ENCODE measurements at places on chromosomes 5 and 9.
A peak's percentile ranks its signal among the peaks of the same experiment; 100 is the strongest.

DNA sequence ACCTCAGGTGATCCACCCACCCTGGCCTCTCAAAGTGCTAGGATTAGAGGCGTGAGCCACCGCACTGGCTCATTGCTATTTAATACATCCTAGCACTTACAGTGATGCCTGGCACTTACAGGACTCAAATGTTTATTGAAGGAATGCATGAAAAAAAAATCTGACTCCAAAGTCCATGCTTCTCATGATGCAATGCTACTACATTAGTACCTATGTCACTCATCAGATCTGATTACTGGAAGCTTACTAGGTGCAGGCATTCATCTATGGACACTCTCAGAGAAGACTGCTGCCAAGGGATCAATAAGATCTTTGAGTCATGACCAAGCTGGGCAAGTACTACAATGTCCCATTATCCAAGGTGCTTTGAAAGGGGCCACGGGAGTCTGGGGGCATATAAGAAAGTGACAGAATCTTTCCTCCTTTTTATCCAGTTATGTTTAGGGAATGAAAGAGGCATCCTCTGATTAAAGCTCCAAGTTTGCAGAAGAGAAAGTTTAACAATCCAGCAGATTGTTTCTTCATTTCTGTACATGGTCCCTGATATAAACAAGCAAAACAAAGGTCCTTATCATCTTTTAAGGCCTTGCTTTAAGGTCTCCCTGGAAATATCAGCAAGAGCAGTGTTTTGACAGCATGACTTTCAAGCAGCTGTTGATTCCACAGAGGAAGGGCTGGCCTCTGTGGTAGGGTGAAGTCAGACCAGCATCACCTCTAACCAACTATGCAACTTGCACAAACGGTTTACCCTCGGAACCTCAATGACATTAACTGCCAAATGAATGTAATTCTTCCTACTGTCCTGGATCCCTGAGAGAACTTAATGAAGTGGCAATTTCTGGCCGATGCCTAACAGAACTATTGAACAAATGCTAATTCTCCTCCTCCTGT lies 35.9 kb downstream of the ARPC5L start:
- DNase-seq, result no peak

- no peak for DNase-seq
Measured at GRCh38 chr5:118115791-118116190, 872.6 kb downstream of the DTWD2 start.

GRCh38 chr5:140925806-140926442 lies at the start of gene PCDHAC1:
Gene PCDHAC1 (plus strand): TSS chr5:140926299. CDS start chr5:140926893, 594 bp downstream.
- no peak for DNase-seq

- DNase-seq, result no peak
Measured at GRCh38 chr9:22447618-22448305, 1.1 kb downstream of the DMRTA1 start.

GRCh38 chr5:72455476-72455875 lies 51.7 kb downstream of the ZNF366 start:
- DNase-seq, result no peak

GRCh38 chr5:61704289-61704688 lies 372.2 kb downstream of the ZSWIM6 start:
- DNase-seq, result no peak

GRCh38 chr5:88682881-88683361 lies 200.1 kb downstream of the MEF2C start:
- DNase-seq, result no peak

DNA sequence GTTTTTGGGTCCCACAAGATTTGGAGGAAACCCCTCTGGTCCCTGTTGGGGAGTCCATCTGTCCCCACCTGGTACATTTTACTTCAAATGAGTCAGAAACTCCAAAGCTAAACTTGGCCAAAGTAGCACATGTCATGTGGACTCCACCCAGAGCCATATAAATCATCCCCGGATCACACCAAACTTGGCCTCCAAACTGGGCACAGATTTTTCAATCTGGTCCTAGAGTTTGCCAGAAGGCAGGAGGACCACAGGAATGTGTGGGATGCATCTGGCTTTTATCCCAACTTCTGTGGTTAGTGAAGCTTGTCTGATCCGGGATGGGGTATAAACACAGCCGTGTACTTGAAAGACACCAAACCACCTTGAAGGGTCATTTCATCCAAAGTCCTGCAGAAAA lies 66.3 kb downstream of the MAT2B start:
- DNase-seq, result no peak

- DNase-seq, result no peak
Measured at GRCh38 chr9:98037357-98037756, 19.2 kb upstream of the NANS start.

DNA sequence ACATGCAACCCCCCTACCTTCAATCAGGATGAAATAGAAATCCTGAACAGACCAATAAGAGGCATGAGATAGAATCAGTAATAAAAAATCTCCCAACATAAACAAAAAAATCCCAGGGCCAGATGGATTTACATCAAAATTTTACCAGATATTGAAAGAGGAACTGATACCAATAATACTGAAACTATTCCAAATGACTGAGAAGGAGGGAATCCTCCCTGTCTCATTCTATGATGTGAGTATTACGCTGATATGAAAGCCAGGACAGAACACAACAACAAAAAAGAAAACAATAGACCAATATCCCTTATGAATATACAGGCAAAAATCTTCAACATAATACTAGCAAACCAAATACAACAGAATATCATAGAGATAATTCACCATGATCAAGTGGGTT lies 109.0 kb upstream of the SMC2 start:
- DNase-seq, result no peak

- DNase-seq, result no peak
Measured at GRCh38 chr5:23007236-23007635, 154.1 kb upstream of the CDH12 start.

DNA sequence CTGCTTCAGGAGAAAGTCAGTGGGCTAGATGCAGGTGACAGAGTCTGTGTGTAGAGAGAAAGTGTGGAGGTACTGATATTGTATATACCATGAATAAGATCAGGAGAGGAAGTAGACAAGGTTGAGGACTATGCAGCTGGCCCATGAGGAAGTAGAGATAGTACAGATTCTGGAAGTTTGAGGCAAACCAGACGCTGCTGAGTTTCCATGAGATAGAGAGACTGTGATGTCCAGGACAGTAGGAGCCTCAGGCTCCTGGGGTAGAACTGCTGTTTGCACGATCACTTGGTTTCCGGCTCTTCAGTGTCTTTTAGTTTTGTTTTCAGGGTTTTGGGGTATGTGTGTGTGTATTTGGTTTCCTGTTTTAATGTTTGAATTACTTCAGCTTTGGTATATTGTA lies 13.6 kb downstream of the OTULINL start:
- DNase-seq, result peak; percentile 1

DNA sequence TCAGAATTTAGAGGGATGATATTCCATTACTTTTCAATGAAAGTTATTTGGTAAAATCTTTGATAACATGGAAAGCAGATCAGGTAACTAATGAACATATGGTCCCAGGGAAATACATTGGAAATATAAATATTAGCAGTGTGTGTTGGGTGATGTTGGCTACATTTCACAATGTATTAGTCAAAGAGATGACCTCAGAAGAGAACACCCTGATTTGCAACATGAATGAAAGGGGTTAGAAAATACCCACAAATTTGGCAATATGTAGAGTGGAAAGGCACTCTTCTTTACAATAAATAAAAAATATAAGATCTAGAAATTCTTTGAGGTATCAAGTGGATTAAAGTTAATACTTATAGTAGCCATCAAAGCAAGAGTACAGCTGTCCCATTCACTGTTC lies 606.7 kb downstream of the PSAT1 start:
- no peak for DNase-seq

DNA sequence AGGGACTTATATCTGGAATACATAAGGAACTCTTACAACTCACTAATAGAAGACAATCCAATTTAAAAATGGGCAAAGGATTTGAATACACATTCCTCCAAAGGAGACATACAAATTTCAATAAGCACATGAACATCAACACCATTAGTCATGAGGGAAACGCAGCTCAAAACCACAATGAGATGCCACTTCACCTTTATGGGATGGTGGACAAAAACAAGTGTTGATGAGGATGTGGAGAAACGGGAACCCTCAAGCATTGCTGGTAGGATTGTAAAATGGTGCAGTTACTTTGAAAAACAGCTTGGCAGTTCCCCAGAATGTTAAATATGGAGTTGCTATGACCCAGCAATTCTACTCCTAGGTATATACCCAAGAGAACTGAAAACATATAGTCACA lies 72.7 kb upstream of the IER5L start:
- no peak for DNase-seq

- DNase-seq, result no peak
Measured at GRCh38 chr9:124353811-124354274, 61.4 kb downstream of the PSMB7 start.

GRCh38 chr5:66655395-66656324 lies 59.5 kb downstream of the MAST4 start:
- no peak for DNase-seq

DNA sequence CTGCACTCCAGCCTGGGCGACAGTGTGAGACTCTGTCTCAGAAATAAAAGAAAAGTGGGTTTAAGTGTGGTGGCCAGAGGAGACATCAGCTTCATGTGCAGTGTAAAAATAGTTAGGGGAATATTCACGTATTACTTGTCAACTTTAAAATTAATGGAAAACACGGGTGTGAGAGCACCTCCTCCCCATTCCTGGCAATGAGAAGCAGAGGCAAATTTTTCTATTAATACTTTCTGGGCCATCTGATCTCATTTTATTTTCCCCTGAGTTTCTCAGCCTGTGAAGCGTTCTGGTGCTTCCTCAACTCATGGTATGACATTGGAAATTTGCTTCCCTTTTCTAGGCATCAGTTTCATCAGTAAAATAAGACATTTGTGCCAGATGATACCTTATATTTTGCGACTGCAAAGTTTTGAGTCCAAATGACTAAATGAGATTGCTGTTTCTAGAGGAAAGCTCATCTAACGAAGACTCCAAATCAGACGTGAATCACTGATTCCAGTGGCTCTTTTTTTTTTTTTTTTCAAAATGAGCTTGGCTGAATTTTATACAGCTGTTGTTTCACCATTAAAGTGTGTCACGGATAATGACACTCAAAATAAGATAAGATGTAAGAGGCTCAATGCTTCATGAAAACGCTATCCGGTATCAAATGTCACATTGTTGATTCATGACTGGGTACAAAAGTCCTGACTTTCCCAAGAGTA lies 104.6 kb downstream of the MSX2 start:
- DNase-seq, result no peak

DNA sequence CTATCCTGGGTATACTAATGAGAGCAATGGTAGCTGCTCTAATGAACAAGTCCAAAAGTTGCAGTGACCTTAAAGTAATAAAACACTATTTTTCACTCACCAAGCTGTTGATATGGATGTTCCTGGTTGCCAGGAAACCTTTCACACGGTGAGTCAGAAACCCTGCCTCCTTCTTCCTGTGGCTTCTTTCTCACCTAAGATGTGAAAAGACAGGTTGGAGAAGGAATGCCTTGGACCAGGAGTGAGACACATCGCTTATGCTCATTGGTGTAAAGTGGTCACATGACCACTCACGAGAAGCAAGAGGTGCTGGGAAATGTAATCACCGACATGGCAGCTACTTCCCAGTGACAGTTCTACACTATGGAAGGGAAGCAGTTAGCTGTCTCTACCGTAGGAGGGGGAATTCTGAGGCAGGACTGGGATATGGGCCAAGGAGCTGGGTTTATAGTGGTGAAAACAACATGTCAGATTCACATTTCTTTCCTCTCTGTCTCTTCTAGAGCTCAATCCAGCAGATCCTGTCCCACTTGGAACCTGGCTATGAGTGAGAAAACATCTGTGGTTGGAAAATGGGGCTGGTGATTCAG lies 320.4 kb upstream of the KLF4 start:
- DNase-seq, result no peak

GRCh38 chr9:99752417-99753109 lies 69.1 kb upstream of the NR4A3 start:
- no peak for DNase-seq

DNA sequence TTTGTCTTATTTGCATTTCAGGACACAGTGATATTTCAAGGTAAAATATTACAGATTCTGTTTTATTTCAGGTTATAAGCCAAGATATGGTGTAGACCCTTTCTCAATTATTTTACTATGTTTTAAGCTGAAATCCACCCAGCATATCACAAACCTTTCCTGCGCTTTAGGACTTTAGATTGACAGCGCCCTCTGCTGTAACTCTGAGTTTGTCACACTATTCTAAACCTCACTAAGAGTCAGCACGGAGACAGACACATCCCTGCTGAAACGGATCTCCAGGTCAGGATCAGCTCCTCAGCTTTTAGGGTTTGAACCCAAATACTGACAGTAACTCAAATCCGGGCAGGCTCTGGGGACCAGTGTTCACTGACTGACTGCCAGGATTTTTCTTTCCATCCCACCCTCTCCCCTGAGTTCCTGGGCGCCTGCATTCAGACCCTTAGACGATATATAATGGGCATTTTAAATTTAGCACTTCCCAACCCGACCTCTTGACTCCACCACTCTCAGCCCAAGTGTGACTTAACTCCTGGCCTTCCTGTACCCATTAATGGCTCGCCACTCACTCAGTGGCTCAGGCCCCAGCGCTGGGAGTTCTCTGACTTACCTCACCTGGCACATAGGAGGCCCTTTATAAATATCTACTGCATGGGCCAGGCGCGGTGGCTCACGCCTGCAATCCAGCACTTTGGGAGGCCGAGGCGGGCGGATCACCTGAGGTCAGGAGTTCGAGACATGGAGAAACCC lies 33.5 kb downstream of the TLX3 start:
- DNase-seq, result no peak

GRCh38 chr5:13511442-13511841 lies 433.0 kb downstream of the DNAH5 start:
- no peak for DNase-seq

GRCh38 chr5:98069876-98070512 lies 703.5 kb upstream of the RGMB start:
- no peak for DNase-seq

DNA sequence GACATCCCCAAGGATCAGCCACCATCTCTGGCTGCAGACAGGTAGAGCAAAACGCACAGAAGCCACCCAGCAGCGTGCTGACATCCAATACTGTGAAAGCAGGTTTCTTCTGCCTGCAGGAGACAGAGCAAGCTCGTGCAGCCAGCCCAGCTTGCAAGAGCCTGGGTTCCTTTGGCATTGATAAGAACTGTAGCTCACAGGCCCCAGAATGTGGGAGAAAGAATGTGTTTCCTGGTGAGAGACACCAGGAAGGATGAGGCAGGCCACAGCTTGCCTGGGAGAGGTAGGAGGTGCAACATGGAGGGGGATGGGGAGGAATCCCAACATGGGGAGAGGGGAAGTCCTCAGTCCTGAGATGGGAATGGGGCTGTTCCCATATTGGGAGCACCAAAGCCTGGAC lies 34.0 kb upstream of the ARAP3 start:
- DNase-seq, result no peak

- DNase-seq, result no peak
Measured at GRCh38 chr9:72681283-72681630, 159.8 kb downstream of the TMC1 start.

- DNase-seq, result no peak
Measured at GRCh38 chr5:109669991-109670706, 19.6 kb upstream of the MAN2A1 start.
